ENCODE measurements at places on chromosomes 3 and 15.

- no peak for DNase-seq
These were observed 18.2 kb upstream of the PLCL2 start for GRCh38 chr3:16866571-16866970.

DNA sequence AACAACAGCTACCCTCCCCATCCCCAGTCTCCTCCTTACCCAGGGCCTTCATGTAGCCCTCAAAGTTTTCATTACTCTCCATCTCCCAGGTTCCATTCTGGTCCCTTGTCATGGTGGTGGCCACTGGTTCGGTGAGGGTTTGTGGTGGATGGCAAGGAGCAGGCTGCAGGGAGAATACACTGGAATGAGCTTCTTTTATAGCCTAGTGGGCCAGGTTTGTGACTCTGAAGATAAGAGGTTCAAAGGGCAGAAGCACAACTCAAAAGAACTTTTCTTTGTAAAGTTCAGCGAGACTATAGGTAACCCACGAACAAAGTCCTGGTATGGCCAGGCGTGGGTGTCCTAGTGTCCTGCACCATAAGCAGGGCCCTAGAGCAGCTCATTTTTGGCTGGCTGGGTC lies at the start of gene RBP2:
TSS of gene RBP2 (minus strand) at position 169 of the 400 bp plus-strand sequence. CDS start at position 112, 57 bp downstream.
- no peak for DNase-seq

- DNase-seq, result no peak
These were observed 33.9 kb downstream of the GRAMD2A start for GRCh38 chr15:72163719-72164118.

DNA sequence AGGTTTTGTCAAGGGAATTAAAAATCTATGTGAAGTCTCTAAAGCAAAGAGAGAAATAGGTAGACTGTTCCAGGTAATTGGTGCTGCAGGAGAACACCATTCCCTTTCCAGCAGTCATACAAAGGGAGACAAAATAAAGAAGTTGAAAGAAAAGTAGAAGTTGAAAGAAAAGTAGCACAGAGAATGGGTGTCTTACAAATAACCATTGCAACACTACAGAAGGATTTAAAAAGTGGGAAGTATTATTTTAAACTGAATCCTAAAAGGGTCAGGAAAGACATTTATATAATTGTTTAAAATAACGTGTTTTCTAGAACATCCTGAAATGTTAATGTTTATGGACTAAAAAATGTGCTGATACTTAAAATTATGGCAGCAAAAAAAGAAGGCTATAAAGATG lies 223.8 kb downstream of the RSRC1 start:
- no peak for DNase-seq

- no peak for DNase-seq
These were observed 39.9 kb upstream of the KLHL25 start for GRCh38 chr15:85834651-85835050.

- DNase-seq, result no peak
These were observed 4.9 kb downstream of the BBS4 start for GRCh38 chr15:72690938-72691337.

DNA sequence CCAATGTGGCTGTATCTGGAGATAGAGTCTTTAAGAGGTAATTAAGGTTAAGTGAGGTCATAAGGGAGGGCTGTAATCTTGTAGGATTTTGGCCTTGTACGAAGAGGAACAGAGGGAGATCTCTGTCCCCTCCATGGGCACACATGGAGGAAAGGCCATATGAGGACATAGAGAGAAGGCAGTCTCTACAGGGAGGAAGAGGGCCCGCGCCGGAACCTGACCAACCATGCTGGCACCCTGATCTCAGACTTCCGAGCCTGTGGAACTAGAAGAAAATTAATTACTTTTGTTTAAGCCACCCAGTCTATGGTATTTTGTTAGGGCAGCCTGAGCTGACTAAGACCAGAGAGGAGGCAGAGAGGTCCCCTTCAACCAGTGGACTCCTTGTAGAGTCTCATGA lies 17.7 kb upstream of the MRPS22 start:
- DNase-seq, result no peak

DNA sequence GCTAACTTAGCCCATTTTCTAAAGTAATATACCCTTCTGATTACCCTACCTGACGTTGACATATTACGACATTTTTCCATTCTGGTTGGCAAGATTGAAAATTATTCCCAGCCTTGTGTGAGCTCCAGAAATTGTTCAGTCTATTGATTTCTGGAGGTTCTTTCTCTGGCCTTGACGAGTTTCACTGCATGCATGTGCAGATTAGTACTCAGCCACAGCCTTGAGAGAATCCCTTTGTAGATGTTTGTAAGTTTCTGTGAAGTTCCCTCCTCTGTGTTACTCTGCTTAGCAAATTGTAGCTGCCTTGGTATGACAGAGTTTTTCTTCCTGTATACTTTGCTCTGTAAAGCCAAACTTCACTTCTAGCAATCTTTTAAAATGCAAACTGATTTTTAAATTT lies 27.5 kb downstream of the TRIM69 start:
- no peak for DNase-seq

DNA sequence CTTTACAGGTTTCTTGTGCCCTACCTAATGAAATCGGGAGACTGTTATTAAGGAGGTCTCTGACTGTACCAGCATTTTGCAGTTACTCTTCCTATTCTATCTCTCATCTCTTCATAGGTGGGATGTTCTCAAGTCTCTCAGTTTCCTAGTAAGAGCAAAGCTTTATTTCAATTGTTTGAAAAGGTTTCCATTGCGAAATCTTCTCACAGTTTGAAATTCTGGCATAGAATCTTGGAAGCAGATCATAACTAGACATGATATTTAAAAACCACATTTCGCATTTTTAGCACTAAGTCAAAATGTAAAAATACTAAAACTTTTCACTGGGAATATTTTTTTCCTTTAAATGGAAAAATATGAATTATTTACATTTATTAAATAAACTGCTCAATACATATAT lies 1311.4 kb downstream of the ROBO2 start:
- no peak for DNase-seq

DNA sequence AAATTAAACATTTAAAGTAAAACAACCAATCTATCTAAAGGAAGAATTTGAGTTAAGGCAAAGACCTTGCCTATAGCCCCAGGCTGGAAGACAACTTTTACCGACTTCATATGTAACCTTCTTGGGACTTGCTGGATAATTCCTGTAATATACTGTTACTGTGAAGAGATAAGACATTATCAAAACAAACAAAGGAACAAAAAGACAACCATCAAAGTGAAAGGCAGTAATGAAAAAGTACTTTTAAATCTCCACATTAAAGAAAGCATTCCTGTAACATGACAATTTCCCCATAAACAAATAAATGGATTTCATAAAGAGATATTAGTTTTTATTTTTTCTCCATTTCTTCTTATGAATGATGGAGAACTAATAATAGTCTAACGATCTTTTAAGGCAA lies 2.4 kb downstream of the CMTM6 start:
- DNase-seq, result no peak
